ENCODE measurements at places on chromosomes 3 and 15.

- DNase-seq = no peak
Observed at GRCh38 chr3:48370333-48370713, 1.7 kb upstream of the FBXW12 start.

GRCh38 chr3:188211476-188211875, 57.5 kb downstream of the LPP start:
- no peak for DNase-seq

DNA sequence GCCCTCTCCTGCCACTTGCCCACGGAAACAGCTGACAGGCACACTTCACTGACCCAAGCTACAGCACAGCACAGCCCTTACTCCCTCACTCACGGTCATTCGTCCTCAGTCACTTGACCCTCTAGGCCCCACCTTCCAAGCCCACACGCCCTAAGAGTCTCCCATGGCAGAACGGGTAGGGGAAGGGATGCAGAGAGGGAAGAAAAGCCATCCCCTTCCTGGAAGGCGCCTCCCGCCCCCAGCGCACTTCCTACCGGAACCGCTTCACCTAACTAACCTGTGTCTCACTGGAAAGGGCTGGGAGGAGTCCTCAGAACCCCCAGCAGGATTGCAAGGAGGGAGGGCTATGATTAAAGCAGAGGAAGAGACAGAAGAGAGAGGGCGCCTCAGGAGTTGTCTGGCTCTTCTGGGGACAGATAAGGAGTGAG, 22.9 kb downstream of the EPHB3 start:
- DNase-seq = no peak

DNA sequence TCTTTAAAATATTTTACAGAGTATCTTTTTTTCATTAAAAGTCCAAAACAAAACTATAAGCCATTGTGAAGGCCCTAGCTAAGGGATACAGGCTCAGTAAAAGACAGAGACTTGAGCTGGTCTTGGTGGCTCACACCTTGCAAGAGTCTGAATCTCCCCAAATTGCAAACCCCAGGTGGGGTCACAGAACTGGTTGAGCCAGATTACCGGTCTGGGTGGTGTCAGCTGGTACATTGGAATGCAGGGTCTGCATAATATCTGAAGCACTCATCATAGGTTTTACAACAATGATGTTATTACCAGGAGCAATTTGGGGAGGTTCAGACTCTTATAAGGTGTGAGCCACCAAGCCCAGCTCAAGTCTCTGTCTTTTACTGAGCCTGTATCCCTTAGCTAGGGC, 201.2 kb upstream of the ARPP21 start:
- DNase-seq = no peak

- DNase-seq = peak; percentile 63
Observed at GRCh38 chr15:58604455-58604923, 145.0 kb downstream of the ADAM10 start.

DNA sequence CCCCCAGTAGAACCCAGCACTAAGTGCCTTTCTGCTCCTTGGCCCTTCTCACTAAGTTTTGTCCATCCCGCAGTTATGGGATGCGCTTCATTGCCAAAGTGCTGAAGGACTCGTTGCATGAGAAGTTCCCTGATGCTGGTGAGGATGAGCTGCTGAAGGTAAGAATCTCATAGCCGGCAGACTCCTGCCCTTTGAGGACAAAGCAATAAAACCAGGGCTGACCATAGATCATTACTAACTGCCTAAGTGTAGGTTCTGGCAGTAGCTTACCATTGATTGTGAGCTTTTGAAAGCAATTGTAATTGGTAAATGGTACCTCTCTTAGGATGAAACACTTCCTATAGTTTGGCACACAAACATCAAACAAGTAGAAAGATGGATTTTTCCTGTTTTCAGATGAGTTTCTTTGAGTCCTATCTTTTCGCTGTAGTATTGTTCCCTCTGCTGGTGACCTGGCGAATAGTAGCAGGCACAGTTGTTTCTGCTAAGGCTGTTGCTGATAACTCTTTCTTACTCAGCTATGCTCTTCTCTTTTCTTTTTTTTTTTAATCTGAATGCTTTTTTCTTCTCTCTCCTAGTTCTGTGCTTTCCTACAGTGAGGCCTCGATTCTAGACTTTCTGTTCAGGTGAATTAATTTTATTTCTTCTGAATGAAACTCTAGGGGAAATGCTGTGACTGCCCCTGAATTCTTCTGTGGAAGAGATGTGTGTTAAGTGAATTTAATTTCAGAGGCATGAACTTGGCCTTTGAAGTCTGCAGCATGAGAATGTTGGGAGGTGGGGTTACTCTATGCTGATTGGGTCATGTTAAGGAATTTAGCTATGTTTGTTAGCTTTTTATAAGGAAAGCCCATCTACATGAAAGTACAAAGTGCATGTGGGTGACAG, 47.4 kb upstream of the CRTC3 start:
- DNase-seq = peak; percentile 53

GRCh38 chr3:141383555-141384129, 15.3 kb downstream of the ZBTB38 start:
- DNase-seq = peak; percentile 66

GRCh38 chr3:119173325-119173724, at the start of gene UPK1B:
UPK1B (plus strand) TSS chr3:119173598; CDS start chr3:119186742, 13,144 bp downstream.
- DNase-seq = no peak

DNA sequence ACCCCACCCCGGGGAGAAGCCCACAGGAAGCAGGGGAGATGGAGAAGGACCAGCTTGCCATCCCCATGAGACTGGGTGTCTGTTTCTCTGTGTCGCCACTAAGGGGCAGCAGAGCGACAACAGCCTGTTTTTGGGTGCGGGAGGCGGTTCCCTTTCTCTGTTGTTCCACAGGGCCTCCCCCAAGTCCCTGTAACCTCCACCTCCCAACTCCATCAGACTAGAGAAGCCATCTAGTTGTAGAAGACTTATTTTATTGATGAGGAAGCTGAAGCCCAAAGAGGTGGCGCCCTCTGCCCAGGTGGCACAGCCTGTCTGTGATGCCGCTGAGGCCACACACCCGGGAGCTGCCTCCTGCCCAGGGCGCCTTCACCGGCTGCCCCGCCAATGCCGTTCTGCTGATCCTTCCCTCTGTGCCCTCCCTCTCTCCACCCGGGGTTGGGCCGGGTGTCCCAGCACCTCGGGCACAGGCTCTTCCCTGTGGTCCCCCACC, 3.9 kb upstream of the CCDC9B start:
- DNase-seq = peak; percentile 85

- no peak for DNase-seq
Observed at GRCh38 chr15:46467041-46467440, 832.2 kb downstream of the SQOR start.

GRCh38 chr3:124552224-124552623, 178.0 kb upstream of the UMPS start:
- peak; percentile 74 for DNase-seq

DNA sequence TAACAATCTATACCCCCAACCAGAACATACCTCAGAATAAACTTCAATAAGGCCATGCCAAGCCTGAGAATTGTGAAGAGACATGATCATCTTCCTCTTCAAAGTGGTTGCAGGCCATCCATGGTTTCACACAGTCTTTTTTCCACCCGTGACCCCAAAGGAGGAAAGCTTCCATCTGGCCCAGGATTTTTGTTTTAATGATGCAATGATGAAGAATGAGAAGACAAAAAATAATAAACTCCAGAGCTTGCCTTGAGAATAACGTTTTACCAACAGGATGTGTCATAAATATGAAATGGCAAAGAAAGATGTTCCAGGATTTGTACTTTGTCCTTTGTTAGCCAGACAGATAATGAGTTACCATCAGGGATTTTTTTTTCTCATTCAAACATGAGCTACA, 201.9 kb downstream of the WNT5A start:
- DNase-seq = no peak

DNA sequence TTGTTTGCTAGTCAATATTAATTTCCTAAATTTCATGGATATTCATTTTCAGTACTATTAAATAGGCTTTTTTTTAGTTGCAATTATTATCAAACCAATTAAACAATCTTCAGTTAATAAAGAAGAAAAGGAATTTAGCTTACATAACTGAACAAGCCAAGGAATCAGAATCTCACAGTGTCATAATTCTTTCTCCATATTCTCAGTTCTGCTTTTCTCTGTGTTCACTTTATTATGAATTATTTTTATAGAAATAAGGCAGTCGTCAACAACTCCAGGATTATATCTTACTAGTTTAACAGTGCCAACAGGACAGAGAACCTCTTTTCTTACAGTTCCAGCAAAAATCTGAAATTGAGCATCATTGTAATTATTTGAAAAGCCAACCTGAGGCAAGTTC, 221.7 kb downstream of the CGGBP1 start:
- no peak for DNase-seq

DNA sequence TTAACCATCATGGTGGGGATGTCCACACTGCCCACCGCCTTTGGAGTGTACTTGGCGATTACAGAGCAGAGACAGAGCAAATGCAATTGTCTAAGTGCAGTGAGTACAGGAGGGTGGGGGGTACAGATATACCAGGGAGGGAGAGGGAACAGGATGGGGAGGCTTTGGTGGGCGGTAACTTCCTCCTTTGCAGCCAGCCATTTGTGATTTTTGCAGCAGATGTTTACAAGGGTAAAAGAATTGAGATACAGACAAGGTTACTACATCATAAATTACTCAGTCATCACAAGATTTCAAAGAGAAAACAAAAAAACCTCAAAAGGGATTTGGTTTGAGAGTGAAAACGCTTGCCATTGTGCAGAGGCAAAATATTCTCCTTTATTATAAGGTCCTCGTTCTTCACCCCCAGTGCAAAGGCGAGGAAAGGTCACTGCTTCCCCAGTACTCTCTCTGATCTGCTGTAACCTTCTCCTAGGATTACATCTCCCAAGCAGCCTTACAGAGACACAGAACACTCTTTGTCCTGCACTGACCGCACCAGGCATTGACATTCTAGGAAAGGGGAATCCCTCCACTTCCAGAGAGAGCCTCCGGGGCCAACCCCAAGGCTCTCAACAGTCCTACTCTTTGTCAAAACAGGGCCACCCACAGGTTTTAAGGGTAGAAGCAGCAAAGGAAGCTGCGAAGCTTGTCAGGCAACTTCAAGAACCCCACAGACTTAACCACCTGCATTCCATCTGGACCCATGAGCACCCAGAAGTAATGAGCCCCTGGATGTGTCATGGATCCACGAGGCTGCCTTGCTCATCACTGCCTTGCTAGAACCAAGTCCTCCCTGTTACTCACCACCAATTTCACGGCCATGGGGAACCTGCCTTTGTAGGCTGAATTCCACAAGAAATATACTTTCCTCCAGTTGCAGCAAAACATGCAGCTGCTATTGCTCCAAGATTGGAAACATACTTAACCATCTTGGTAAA, 117.3 kb downstream of the ADAMTS17 start:
- no peak for DNase-seq

DNA sequence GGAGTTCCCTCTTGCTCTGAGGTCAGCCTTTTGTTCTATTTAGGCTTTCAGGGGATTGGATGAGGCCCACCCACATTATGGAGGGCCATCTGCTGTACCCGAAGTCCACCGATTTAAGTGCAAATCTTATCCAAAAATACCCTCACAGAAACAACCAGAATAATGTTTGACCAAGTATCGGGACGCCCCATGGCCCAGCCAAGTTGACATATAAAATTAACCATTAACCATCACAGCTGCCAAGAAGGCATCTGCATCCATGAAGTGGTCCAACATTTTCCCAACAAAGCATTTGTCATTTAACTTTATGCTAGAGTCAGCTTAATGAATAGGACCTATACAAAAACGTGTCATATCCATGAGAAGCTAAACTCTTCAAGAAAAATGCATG, 46.2 kb upstream of the TBC1D23 start:
- no peak for DNase-seq

- no peak for DNase-seq
Observed at GRCh38 chr3:139558351-139559266, 19.1 kb upstream of the RBP1 start.

- DNase-seq = no peak
Observed at GRCh38 chr3:129695230-129695629, 88.8 kb upstream of the PLXND1 start.

- no peak for DNase-seq
Observed at GRCh38 chr15:43505738-43506137, 11.7 kb upstream of the MAP1A start.

DNA sequence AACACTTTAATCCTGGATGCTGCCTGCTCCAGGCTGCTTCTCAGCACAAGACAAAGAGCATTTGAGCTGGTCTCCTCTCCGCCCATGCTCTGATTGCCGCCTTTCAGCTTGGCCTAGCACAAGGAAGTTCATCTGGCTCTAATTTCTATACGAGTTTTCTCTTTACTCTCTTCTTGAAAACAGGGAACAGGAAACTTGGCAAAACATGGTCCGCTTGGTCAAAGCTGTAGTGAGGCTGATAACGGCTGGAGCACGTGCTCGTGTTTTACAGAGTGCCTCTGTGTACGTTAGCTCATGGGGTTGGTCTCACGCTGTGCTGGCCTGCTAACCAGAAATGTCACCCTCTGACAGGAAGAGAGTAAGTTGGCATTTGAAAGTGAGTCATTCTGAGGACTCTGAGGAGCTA, 19.2 kb downstream of the RARRES1 start:
- DNase-seq = peak; percentile 78

GRCh38 chr3:923161-923910, 169.5 kb upstream of the CNTN6 start:
- no peak for DNase-seq

GRCh38 chr15:99177679-99178078, 71.7 kb downstream of the TTC23 start:
- DNase-seq = no peak

DNA sequence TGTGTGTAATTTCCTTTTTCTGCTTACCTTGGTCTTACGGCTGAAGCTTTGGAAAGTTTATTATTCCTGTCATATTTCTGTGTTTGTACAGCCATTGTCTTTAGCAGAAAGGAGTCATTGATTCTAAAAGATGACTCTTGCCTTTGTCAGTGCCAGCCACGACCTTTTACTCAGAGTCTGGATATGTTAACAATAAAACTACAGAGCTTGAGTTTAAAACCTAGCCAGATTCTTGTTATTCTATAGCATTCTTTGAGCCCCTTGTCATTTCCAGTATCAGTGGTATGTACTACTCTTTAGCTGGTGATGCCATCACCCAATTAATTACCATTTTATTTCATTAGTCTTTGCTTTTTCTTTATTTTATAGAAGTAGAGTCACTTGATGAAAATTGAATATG, 142.4 kb downstream of the TCF12 start:
- no peak for DNase-seq

DNA sequence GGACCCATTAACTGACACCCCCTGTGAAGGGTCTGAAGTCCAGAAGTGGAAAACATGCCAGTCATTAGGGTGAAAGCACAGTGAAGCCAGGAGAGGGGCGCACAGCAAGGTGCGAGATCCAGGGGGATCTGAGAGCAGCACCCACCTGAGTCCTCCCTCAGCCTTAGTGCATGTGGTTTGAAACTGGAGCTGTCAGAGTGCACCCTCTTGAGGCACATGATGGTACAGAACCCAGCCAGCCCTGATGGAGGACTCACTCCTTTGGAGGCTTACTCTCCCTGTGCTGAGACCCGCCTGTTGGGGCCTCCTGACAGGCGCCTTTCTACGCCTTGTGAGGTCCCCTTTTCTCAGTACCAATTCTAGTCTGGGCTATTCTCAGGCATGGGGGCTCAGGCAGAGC, 77.8 kb downstream of the IL20RB start:
- DNase-seq = peak; percentile 16

GRCh38 chr3:11391174-11391879, 119.1 kb downstream of the ATG7 start:
- no peak for DNase-seq

All from stomach (tissue), 19 donors.